ENCODE measurements at places on chromosomes 11 and 22. TPM values are rescaled to one million over a fixed set of nuclear protein-coding genes. Genes with fewer than 3 reads are reported as not detected.
A peak's percentile ranks its signal among the peaks of the same experiment; 100 is the strongest.

- DNase-seq = no peak
Measured at GRCh38 chr11:2577991-2578928, 121.5 kb downstream of the KCNQ1OT1 start.

The GDPD4 gene
- not detected for total RNA-seq

The KCNE3 gene
- total RNA-seq = 10.6 TPM

DNA sequence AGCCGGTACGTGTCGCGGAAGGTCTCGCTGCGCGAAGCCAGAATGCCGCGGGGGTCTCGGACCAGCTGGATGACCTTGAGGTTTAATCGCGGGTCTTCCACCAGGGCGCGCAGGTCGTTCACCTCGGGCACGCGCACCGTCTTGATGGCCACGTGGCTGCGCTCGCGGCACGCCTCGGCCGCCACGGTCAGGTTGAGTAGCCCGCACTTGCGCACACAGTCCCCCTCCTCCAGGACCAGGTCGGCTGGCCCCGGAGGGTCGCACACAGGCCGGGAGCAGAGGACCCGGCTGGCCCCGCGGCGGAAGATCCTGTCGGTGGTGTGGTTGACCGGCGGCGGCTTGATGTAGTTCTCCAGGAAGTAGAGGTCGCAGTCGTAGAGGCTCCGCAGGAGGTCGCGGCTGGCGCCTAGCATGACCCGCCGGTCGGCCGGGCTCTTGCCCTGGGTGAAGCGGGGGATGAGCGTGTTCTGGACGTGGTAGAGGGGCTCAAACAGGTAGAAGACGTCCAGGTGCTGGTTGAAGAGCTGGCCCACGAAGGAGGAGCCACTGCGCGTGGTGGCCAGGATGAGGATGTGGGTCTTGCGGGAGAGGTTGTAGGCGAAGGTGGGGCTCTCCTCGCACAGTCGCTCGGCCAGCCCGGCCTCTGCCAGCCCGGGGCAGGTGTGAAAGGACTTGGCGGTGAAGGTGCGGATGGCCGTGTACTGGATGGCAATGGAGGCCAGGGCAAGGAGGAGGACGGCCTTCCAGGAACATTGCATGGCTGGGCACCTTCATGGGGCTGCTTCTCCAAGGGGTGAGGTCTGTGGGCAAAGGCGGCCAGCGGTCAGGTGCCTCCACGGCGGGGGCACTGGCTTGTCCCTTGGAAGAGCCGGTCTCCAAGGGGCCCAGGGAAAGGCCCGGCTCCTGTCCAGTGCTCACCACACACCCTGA, 15.0 kb downstream of the CHST1 start:
- no peak for DNase-seq

DNA sequence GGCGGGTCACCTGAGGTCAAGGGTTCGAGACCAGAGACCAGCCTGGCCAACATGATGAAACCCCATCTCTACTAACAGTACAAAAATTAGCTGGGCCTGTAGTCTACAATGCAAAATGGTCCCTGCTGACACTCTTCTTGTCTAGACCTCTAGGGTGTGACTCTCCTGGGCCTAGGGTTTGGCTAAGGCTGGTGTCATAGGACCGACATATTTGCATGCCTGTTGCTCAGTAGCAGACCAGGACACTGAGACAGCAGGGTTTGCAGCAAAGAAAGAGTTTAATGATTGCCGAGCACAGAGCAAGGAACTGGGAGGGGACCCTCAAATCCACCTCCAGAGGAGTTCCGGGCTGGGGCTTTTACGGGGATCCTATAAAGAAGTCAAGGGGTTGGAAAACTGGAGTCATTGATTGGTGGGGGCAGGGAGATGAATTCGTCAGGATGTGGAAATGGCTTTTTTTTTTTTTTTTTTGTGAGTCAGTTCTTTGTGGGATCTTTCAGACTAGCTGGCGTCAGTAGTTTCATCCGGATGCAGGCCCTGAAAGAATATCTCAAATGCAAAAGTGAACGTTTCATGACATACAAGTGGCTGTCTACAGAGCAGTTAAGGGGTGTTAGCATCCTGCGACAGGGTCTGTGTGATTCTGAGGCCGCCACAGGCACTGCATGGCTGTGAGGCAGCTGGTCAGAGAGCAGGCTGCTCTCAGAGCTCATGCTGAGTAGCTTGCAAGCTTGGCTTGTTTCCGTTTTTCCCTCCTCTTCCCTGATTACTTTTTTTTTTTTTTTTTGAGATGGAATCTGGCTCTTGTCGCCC, 27.2 kb upstream of the A4GALT start:
- DNase-seq = no peak

The SLN gene
- total RNA-seq = not detected

DNA sequence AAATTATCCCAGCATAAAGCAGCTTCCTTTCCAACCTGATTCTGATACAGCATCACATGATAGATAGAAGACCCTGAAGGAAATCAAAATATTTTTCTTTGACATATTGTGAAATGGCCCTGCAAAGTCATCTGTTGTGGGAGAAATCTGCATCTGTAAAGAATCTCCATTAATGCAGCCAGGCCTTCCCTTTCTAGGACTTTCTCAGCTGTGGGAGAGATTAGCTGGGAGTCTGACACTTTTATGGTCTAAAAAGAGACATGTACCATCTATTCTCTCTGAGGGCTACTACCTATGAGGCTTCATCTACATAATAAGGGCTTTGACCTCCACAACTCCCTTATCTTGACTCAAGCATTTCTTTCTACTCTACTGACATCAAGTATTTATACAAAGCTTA, 238.1 kb downstream of the SWAP70 start:
- no peak for DNase-seq

The OR8K1 gene
- total RNA-seq = not detected

The UBQLN3 gene
- total RNA-seq = not detected

DNA sequence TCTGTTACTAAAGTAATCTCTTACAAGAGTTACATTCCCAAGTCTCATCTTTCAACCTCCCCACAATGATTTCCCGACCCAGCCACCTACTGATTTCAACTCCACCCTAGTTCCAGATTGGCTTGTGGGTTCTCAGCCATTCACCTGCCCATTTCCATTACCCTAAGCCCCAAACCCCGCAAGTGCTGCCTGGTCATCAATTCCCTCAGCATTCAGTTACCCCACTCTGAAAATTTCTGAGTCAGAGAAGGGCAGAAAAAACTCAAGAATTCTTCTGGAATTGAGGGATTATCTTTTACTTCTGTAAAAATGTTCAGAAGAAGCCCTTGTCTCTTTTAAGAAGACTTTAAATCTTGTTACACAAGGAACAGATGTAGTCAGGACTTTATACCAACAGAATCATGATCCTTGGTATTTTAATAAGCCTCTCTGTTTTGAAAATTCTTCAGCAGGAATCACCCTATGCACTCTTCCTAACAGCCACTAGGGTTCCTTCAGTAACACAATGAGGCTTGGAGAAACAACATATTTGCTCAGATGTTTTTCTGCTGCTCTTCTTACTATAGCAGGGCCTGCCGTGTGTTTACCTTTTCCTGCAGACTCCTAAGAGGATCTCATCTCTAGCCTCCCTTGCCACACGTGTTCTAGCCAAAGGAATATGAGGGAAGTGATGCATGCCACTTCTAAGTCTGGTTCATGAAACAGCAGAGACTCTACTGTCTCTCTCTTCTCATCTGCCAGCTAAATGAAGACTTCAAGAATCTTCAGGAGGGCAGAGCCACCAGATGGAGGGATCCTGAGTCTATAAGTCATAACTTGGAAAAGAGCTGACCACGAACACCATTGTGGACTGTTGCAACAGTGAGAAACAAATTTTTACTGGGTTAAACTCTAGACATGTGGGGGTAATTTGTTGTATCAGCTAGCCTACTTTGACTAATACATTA, 29.3 kb upstream of the PAMR1 start:
- DNase-seq = peak; percentile 40

DNA sequence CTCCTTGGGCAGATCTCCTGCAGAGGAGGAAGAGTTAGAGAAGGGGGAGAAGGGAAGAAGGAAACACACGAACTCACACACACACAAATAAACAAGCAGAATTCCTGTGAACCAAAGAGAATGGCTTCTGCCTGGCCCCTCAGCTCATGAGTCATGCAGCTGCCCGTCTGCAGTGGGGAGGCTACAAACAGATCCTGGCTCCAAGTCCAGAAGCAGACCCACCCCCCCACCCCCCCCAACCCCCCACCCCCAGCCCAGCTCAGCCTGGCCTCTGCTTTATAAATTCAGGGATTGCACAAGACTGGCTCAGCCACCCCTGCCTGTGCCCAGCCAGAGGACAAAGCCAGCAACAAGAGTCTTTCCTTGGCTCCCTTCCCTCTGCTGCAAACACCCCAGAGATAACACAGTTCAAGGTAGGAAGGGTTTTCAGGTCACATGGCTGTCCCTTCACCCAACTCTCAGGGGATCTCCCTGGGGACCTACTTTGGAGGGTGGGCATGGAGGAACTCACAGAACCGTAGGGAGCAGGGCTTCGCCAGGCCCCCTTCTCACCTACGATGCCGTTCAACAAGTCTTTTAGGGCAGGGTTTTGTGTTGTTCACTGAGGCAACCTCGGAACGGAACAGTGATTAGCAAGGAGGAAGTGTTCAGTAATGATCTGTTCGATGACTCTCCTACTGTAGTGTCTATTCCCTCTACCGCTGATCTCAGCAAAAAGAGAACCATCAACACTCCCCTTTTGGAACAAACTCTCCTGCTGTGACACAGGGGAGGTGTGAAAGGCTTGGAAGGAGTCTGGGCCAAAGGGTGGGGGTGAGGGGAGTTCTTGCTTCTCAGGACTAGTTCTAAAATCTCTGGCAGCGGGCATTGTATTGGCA, 35.5 kb downstream of the RPL27A start:
- DNase-seq = no peak

- no peak for DNase-seq
Measured at GRCh38 chr11:129048911-129049310, 106.2 kb upstream of the TP53AIP1 start.

The FAM180B gene
- total RNA-seq = not detected

- DNase-seq = no peak
Measured at GRCh38 chr11:133251841-133252240, 280.5 kb downstream of the OPCML start.

- no peak for DNase-seq
Measured at GRCh38 chr11:15473954-15474837, 359.5 kb downstream of the INSC start.

The TUBA8 gene
- not detected for total RNA-seq

- DNase-seq = peak; percentile 72
Measured at GRCh38 chr11:31487848-31488247, 21.6 kb downstream of the IMMP1L start.

GRCh38 chr22:48714231-48714630, 1113.4 kb downstream of the BRD1 start:
- DNase-seq = no peak

DNA sequence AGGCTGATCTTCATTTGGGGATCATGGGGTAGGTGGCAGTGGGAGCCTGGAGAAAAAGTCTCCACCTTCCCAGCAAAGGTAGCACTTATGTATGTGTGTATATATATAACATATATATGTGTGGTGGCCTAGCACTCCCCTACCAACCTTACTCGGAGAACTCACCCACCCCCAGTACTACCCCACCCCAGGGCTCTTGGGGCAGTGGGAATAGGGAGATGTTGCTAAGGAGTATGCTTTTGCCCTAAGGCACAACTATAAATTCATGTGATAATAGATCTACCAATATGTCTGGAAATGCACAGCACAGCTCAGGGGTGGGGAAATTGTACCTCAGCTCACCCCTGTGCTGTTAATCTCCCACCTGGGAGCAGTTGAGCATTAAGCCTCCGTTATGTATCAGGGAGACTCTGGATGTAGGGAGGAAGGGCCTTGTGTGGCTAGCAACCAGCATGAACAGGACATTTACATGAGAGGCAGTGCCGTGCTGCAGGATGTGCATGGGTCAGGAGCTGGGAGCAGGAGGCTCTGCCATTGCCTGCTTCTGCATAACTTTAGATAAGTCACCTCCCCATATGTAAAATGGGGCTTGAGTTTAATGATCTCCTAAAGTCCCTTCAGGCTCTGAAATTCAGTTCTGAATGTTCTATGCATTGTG, 57.3 kb downstream of the C11orf91 start:
- peak; percentile 22 for DNase-seq

The PTPN5 gene
- total RNA-seq = 4.9 TPM

DNA sequence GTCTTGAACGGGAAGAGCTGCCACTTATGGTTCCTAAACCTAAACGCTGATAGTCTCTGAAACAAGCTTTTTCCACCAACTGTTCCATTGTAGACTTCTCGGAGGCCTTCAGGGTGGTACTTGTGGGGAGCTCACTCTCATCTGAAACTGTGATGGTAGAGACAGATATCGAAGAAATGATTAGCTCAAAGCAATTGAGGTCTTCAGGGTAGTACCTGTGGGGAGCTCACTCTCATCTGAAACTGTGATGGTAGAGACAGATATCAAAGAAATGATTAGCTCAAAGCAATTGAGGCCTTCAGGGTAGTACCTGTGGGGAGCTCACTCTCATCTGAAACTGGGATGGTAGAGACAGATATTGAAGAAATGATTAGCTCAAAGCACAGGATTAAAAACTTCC, 175.7 kb downstream of the SWAP70 start:
- DNase-seq = no peak

- no peak for DNase-seq
Measured at GRCh38 chr11:74033046-74033445, 24.2 kb upstream of the UCP3 start.

Measured in GM23338 (cell line).